ENCODE measurements at places on chromosomes 4 and X.

DNA sequence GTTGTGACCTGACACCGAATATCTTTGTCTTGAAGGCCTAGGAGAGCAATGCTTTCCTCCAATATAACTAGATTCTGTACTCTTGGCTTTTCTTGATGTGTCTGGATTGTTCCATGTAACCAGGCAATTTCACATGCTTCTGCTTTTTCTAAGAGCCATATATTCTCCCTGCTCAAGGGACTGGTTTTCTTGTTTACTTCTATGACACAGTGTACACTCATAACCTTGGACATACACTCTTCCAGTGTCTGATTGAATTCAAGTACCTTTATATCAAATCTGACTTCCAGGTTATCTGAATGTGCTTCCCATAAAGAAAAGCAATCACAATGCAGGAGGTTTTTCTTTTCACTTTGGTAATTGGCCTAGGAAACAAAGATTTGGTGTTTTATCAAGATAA is 17.4 kb upstream of the EIF4E start:
- no peak for DNase-seq

DNA sequence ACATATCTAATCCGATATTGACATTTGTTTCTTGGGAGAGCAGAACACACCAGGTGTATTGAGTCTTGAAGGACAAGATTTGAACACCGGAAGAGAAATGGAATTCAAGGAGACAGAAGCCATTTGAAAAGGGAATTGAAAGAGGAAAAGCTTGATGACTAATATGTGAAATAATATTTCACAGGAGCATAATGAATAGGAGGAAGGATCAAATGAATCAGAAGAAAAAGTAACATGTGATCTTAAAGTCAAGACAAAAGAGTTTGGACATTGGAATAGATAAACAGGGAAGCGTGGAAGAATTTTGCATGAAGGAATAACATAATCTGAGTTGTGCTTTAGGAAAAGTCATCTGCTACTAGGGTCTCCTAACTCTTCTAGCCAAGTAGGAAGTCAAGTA is 145.5 kb upstream of the PDHA2 start:
- DNase-seq = no peak

DNA sequence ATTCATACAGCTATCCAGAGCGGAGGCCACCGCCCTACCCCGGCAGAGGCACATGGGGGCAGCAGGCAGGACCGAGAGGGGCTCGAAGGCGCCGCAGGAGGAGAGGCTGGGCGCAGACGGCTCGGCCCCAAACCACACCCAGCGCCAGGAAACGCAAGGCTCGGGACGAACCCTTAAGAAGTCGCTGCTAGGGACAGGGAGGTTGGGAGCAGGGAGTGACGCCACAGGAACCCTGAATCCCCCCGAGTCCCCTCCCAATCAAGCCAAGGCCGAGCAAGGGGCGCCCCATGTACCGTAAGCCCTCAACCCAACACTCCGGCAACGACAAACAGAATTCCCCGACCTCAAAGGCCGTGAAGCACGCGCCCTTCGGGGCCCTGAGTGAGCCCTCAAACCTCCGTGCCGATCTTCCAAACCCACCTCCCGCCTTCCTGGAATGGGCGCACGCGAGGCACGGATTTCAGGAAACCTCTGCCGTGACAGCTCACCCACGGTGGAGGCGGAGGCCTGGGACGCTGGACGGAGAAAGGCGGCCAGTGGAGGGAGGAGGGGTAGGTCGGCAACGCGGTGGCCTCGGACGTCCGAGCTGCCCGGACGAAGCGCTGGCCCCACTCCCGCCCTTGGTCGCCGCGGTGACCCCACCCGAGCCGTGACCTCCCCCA is 1.8 kb downstream of the ZFYVE28 start:
- DNase-seq = no peak

- DNase-seq = no peak
Observed at GRCh38 chr4:169102026-169102425, 92.0 kb upstream of the CBR4 start.

- no peak for DNase-seq
Observed at GRCh38 chrX:16807976-16808542, 21.8 kb downstream of the TXLNG start.

DNA sequence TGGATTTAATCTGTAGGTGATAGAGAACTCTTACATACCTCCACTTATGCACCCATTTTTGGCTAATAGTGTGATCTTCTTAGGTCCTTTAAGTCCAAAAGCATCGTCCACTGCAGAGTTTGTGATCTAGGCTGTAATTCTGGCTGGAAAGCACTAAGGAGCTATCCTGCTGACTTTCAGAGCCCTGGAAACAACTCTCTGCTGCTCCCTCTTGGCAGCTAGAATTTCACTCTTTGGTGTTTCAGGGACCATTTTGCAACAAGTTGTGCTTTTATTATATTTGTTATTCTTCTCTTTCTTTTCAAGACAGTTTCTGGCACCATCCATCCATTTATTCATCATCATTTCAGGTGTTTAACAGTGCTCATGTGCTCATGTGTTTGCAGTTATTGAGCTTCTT is 130.0 kb downstream of the RBM46 start:
- DNase-seq = no peak

GRCh38 chrX:83966347-83966746 is 105.4 kb downstream of the CYLC1 start:
- no peak for DNase-seq

- no peak for DNase-seq
Observed at GRCh38 chr4:144338148-144338547, 197.6 kb upstream of the GYPA start.

- no peak for DNase-seq
Observed at GRCh38 chr4:173891072-173891471, 361.0 kb upstream of the HAND2 start.
